Aorta (tissue), 5 donors: ENCODE measurements at places on chromosomes 7 and 10. TPM values are rescaled to one million over a fixed set of nuclear protein-coding genes. Genes with fewer than 3 reads are reported as not detected.

Gene SYNPO2L
- 0.13 TPM for total RNA-seq

Gene VGF
- not detected for total RNA-seq

Gene ADRB1
- 0.12 TPM for total RNA-seq

GRCh38 chr7:88311675-88312036 lies 5.0 kb upstream of the STEAP4 start:
- no peak overlapping the region for H3K27ac ChIP-seq
- no peak for DNase-seq
- H3K4me1 ChIP-seq = no peaks in the 10 kb centered on the region
- no peak overlapping the region for H3K4me3 ChIP-seq

DNA sequence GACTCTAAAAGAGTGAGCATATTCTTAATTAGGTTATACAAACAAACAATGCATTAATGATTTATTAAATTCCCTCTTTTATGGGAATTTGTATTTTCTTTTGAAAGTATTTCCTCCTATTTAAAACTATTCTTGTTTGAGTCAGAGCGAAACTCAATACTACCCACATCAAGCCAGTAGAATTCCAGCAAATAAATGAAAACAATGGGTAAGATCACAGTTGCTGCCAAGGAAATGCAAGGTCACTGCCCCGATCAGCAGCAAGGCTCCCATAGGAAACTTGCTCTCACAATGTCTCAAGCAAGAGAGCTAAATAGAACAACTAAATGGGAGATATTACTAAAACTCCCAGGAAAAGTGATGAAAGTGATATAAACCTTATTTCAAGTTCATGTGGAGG lies 206.3 kb downstream of the THSD7A start:
- H3K4me3 ChIP-seq = no peak overlapping the region
- no peaks in the 10 kb centered on the region for H3K27me3 ChIP-seq
- no peaks in the 10 kb centered on the region for H3K36me3 ChIP-seq
- no peak overlapping the region for H3K27ac ChIP-seq

- no peak overlapping the region for H3K27ac ChIP-seq
- no peaks in the 10 kb centered on the region for H3K4me1 ChIP-seq
- no peaks in the 10 kb centered on the region for H3K27me3 ChIP-seq
- no peak overlapping the region for H3K4me3 ChIP-seq
Observed at GRCh38 chr10:73529089-73529832, 33.4 kb upstream of the PPP3CB start.

GRCh38 chr10:110852947-110853346 lies 18.8 kb upstream of the PDCD4 start:
- no peak for DNase-seq
- H3K4me1 ChIP-seq = no peaks in the 10 kb centered on the region
- no peak overlapping the region for H3K27ac ChIP-seq
- no peak overlapping the region for H3K4me3 ChIP-seq
- no peaks in the 10 kb centered on the region for H3K27me3 ChIP-seq

GRCh38 chr10:14812271-14812670 lies 25.6 kb downstream of the CDNF start:
- no peaks in the 10 kb centered on the region for H3K4me1 ChIP-seq
- no peak overlapping the region for H3K4me3 ChIP-seq
- DNase-seq = no peak
- no peaks in the 10 kb centered on the region for H3K36me3 ChIP-seq

DNA sequence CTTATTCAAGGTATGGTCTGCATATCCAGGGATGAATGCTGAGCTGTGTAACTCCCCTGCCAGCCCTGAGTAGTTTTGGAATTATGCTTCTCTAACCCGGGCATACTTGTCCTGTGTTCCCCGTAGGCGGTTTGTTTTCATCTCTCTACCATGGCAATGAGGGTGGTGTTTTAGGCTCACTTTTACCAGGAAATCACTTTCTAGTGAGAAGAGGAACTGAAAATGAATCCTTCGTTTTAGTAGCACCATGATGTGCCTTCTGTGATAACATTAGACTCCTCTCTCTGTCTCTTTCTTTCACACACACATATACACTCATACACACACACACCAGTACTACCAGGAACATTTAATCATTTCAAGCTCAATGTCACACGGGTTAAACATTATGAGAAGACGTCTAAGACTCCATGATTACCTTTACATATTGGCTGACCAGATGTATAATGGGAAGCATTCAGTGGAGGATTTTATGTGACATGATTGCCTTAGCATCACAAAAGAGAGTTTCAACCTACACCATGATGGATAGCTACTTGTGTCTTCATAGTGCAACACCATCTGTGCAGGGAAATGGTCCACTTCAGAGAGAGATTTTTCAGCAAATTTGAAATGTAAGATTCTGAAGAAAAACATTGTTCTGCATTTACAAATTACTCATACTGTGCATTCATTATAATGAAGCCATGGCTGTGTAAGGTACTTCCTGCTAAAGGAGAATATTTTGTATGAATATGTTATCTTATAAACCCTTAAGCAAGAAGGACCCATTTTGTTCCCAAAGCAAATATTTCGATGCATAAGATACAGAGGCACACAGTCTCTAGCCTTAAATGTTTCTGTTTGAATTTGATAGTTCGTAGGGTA lies 31.0 kb upstream of the PFKP start:
- no peak for DNase-seq
- no peaks in the 10 kb centered on the region for H3K4me1 ChIP-seq
- no peaks in the 10 kb centered on the region for H3K27me3 ChIP-seq
- no peak overlapping the region for H3K4me3 ChIP-seq

DNA sequence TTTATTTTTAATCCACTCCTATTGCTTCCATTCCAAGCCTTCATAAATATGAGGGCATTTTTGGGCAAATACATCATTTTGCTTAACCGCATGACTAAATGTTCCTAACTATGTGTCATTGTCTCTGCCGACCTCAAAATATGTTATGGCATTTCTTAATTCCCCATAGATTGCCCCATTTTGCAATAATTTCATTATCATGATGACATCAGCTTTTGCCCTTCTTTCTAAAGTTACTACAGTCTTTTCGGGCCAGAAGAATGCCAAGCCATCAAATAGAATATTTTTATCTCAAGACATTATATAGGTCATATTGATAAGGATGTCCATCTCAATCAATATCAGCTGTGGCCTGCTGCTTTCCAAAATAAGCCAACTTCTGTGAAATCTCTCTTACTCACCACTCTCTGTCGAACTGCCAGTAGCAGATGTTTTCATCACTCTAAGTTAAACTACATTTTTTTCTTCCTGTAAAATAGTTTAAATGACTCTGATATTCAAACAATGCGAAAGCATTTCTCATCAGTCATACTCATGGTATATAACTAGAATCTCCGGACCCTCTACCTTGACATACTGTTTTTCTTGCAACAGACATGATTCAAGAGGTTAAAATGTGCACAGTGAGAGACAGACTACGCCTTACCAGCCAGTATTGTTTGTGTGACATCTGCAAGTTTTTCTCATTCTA lies 1254.6 kb upstream of the CELF2 start:
- no peaks in the 10 kb centered on the region for H3K27me3 ChIP-seq
- H3K27ac ChIP-seq = no peak overlapping the region
- H3K36me3 ChIP-seq = no peaks in the 10 kb centered on the region
- no peak for DNase-seq
- no peaks in the 10 kb centered on the region for H3K4me1 ChIP-seq
- H3K4me3 ChIP-seq = no peak overlapping the region
